ENCODE measurements at places on chromosomes 6 and 20.

DNA sequence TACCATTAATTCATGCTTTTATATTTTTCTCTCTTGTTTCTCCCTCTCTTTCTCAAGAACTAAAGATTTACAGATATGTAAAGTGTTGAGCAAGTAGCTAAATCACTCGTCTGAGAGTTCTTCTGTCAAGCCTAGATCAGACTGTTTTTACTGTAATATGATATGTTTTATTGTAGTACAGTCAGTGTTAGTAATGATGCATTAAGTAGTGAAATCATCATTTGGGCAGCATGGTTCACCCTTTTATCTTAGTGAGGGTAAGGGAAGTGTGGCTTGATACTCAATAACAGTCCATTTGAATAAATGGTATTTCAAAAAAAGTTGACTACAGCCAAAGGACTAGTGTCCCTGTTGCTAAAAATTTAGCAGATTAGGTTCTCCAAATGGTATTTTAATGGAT lies 9.2 kb downstream of the CYB5R4 start:
- no peak for DNase-seq

DNA sequence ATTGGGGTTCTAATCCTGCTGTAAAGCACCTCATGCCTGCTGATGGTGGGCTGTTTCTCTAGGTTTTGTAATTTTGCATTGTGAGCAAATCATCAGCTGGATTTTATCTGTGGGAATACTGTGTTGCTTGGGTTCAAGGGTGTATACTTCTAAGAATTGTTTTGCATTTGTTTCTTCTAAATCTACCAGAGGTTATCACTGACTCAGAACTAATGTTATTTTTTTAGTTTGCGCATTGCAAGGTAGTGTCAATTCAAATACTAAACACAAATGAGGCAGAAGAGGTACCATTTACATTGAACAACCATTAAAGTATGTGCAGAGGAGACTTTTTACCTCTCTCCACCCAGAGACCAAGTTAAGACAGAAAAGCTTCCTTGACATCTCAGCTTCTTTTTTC lies 60.0 kb downstream of the CEP162 start:
- DNase-seq, result no peak

DNA sequence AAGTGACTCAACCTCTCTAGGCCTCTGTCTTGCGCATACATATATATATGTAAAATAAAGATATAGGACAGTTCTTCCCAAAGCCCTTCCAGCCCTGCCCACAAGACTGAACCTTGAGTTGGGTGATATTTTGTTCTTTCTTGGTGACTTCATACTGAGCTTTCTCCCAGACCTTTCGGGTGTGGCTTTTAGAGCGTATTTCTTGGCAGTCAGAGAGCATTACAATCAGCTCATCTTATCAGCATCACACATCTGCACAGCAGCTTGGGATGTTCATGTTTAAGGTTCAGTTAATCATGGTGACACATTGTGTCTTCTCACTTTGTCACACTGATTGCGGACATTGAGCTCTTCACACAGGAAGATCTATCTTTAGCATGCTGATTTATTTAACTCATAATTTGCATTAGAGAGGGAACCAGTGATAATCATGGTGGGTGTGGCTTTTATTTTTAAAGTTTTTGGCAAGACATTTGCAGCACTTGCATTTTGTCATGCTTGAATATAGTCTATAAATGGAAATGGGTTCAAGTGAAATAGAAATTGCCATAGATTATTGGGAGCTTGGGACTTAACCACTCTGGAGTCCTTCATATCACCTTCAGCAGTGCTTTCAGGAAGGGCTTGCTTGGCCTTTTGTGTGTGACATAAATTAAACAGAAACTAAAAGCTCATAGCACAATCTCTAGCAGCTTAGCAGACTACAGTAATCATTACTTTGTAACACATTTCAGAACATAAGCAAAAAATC lies 8.3 kb downstream of the KIF3B start:
- DNase-seq, result no peak

DNA sequence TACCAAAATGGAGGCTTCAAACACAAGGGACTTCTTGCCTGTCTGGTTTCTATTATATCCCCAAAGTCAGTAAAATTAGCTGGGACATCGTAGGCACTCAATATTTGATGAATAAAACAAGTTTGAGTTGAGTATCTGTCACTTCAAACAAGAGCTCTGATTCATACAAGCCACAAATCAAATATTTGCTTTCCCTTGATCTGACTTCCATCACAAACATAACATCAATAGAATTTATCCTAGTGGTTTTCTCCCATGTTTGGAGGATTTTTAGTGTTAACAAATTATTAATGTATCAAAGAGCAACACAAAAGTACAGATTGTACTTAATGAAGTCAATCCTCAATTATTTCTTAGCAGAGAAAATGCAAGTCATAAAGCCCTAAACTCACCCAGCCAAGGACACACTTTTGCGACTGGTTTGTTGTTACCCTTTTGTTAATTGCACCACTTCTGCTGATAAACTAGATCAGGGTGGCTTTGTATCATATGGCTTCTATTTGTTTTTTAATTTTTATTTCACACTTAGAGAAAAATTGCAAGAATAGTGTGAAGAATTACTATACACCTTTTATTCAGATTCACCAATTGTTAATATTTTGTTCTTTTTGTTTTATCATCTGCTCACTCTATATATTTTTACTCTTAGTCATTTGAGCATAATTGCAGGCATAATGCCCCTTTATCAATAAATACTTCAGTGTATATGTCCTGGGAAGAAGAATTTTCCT lies 117.4 kb upstream of the PRDM1 start:
- DNase-seq, result no peak

GRCh38 chr6:36155662-36156061 lies 25.3 kb downstream of the MAPK13 start:
- DNase-seq, result no peak

DNA sequence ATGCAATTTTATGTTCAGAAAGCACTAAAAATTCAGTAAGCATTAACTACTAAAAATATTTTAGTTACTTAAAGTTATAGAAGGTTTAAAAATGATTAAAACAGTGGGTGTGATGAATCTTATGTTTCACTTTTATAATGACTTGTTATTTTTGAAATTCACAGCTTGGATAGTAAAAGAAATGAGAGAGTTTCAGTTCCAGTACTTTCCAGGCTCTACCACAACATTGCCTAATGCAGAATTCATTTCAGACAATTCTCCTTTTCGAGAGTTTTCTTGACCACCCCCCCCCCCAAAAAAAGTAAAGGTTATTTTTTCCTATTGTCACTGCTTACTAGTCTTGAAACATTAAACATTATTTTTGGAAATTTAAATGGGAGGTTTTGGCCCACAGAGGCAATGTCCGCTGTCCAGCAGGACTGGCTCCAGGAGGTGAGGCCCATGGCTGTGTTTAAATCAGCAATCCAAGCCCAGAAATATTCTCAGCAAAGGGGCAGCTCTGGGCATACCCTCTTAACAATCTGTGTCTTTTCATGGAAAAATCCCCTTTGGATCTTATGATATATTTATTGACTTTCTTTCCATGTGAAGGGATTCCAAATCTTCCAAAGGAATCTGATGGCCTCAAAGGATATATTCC lies 519.9 kb downstream of the MAFB start:
- no peak for DNase-seq

- DNase-seq, result no peak
These were observed 15.9 kb downstream of the UNC5CL start for GRCh38 chr6:41023114-41023513.

DNA sequence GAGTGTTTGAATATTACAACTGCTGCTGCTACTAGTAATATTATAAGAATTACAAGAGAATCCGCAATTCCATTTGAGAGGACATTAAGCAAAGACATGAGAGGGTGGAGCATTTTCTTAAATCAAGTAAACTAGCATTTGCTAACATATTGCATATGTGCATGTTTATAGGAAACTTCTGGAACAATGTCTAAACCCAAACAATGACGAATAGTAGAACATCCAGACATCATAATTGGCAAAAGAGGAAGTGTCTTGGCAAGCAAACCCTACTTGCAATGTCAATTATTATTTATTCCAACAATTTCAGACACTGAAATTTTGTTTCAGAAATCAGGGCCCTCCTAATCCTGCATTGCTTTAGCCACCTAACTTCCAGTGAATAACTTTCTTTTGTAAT lies 1155.3 kb upstream of the GJE1 start:
- DNase-seq, result peak; percentile 56

- no peak for DNase-seq
These were observed 35.4 kb downstream of the MAN1A1 start for GRCh38 chr6:119313937-119314884.

- DNase-seq, result peak; percentile 57
These were observed 253.2 kb downstream of the PLCB1 start for GRCh38 chr20:8385247-8385646.

- peak; percentile 75 for DNase-seq
These were observed 7.3 kb upstream of the COL9A1 start for GRCh38 chr6:70310063-70310694.

DNA sequence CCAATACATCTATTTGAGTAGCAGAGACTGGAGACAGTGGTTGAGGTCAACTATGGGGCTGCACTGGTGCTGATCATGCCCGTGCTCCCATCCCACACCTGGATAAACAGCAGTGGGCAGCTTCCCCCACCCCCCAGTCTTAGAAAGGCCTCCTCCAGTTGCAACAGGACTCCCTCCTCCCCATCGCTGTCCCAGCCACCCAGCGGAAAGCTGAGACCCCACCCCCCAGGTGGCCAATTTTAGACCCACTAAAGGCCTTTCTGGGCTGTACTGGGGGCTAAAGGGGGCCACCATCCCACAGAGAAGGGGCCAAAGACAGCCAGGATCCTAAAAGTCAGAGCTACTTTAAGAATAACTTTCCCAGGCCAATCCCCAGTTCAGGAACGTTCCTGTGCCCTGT lies 1.2 kb upstream of the SSTR4 start:
- no peak for DNase-seq

DNA sequence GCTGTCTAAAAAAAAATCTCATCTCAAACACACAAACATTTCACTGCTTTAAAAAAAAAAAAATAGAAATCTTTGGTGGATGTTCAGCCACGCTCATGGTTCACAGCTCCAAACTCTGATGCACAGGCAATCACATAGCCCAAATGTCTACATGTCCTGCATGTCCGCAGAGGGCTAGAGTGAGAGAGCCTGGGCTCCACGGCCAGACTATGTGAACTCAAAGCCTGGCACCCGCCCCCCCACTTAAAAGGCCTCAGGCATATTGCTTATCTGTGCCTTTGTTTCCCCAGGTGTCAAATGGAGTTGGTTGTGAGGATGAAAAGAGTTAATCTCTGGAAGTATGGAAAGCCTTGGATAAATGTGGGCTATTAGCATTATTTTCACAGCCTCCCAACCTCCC lies 10.5 kb upstream of the PTGIS start:
- DNase-seq, result no peak

- DNase-seq, result no peak
These were observed 33.2 kb downstream of the ADGRF5 start for GRCh38 chr6:46888578-46888977.

DNA sequence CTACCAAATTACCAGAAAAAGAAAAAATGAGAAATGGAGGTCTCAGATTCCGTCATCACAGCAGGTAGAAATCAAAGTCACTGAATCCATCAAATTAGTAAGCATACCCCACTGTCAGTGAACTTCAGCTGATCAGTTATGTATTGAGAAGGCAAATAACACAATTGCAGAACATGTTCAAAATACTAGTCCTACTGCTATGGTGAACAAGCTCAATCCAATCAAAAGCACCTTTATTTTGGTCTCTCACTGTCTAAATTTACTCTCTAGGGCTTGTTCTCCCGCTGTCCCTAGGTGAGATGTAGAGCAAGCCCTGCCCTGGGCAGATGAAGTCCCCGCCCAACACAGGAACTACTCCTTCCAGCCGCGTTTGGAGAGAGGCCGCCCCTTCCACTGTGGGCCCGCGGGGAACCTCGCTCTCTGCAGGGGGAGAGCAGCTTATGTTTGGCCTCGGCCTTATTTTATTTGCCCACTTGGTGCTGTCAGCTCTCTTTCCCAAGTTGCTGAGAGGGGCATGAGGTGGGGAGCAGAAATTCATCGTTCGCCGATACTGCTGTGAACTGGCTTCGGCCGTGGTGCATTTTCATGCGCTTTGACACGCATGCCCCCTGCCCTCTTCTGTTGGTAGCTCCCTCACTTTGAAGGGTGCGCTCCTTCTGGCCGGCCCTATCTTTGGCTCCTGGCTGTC lies 14.3 kb upstream of the MAP1LC3A start:
- DNase-seq, result peak; percentile 50

- no peak for DNase-seq
These were observed 166.5 kb upstream of the SNX9 start for GRCh38 chr6:157656437-157656997.

- DNase-seq, result peak; percentile 6
These were observed 355.2 kb downstream of the ADGRB3 start for GRCh38 chr6:68990317-68990716.

DNA sequence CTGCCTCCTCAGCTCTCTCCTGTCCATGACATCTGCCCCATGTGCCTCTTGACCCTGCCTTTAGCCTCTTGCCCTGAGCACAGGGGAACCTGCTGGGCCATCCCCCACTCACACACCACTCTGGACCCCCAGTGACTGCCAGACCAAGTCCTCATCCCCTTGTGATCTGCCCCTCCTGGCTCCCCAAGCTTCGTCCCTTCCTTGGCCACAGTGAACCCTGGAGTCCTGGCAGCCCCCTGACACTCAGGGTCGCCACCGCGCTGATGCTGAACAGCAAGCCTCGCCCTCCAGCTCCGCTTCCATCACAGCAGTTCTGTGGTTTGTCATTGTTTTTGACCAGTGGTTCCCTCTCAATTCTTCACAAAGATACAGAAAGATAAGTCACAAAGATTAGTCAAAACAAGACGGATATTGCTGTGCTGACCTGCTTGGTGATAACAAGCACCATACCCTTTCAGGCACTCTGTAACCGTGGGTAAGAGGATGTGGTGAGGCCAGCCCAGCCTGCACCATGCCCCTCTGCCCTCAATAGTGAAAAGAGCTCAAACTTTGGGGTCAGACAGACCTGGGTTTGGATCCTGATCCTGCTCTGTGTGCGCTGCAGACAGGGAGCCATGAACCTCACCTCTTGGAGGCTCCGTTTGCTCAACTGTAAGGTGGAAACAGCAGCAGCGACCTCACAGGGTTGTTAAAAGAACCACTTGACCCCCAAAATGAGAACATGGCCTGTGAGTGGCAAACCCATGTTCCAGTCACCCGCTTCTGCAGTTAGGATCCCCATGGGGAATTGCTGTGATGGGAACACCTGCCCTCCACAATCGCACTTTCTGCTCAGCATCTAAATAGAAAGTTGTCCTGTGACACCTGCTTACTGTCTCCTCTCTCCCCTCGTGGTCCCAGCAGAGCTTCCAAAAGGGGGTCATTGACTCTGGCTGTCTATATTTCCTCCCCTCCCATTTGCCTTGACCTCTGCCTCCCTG lies 114.5 kb downstream of the TOX2 start:
- DNase-seq, result no peak

GRCh38 chr20:36170542-36171215 lies 16.1 kb downstream of the EPB41L1 start:
- no peak for DNase-seq

DNA sequence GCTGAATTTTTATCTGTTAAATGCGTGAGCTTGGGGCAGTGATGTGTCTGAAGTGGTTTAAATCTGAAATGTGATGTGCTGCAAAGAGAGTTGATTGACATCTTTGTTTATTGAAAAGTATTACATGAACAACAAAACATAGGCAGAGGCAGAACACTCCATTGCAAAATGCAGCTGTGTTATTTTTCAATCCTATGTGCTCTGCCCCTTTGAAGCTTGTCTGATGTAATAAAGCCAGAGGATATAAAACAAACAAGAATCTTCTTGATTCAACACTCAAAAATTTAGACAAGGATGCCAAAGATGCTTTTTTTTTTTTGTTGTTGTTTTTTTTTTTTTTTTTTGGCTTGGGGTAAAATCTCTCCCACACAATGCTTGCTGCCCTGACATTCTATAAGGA lies 482.4 kb upstream of the MMS22L start:
- DNase-seq, result peak; percentile 27

All from eye (tissue), 1 donor.